Vagina (tissue), 2 donors: ENCODE measurements at places on chromosomes 4 and X.

GRCh38 chr4:3875466-3875865 lies 109.3 kb downstream of the ADRA2C start:
- no peak for DNase-seq

DNA sequence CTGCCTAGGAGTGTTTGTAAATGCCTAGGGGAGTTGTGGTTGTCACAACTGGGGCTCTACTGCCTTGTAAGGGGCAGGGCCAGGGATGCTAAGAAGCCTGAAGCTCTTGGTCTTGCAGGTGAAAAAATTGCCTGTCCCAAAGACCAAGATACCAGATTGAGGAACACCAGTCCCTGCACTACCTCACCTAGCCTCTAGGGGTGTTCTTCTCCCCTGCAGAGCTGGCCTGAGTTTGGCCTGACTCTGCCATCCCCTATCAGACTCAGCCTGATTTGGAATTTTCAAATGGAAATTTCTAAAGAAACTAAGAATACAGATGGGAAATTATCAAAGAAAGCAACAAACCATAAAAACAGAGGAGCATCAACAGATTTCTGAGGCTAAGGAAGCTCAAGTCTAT lies 90.4 kb downstream of the ZC4H2 start:
- no peak for DNase-seq

- DNase-seq: no peak
Measured at GRCh38 chr4:8409264-8410065, 31.1 kb downstream of the ACOX3 start.

GRCh38 chr4:138051157-138051556 lies 191.0 kb downstream of the SLC7A11 start:
- DNase-seq: no peak

DNA sequence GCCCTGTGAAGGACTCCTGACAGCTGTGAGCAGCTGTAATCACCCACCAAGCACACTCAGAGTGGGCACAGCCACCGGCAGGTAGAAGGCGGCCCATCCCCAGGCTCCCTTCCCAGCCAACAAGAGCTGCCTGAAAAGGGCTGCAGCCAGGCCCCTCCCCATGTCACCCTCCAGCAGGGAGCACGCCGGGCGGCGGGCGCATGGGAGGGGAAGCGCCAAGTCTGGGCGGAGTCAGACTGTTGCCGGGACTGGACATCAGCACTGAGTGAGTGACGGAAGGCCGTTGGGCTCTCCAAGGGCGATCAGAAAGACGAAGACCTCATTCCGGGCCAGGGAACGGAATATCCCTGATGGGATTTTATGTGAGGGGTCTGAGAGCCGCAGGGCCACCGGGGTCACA lies 82.1 kb downstream of the PPP2R2C start:
- no peak for DNase-seq

DNA sequence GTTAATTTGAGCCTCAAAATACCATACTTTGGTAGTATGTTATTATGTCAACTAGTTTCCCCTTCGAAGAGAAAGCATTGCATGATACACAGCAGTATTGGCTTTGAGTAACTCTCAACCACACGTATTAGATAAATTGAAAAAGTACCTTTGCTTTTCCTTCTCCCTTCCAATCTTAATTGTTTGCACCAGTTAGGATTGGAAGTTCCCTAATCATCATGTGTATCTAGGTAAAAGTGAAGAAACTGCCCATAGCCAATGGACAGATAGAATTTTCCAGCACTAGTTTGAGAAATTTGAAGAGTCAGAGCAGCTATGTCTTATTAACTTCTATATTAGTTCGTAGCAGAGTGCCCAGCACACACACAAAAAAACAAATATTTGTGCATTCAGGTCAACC lies 241.3 kb downstream of the COX7B2 start:
- no peak for DNase-seq

GRCh38 chr4:85548116-85548515 lies 73.2 kb downstream of the ARHGAP24 start:
- DNase-seq: no peak

DNA sequence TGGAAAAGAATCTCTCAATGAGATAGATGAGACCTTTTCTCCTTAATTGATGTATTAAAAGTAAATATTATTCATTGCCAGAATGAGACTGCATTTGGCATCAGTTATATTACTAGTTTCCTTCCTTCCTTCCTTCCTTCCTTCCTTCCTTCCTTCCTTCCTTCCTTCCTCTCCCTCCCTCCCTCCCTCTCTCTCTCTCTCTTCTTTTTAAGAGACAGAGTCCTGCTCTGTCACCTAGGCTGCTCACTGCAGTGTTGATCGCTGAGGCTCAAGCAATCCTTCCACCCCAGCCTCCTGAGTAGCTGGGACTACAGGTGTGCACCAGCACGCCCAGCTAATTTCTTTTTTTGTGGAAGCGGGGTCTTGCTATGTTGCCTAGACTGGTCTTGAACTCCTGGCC lies 50.4 kb upstream of the ARX start:
- no peak for DNase-seq

- DNase-seq: no peak
Measured at GRCh38 chr4:169174247-169174646, 96.5 kb downstream of the SH3RF1 start.

DNA sequence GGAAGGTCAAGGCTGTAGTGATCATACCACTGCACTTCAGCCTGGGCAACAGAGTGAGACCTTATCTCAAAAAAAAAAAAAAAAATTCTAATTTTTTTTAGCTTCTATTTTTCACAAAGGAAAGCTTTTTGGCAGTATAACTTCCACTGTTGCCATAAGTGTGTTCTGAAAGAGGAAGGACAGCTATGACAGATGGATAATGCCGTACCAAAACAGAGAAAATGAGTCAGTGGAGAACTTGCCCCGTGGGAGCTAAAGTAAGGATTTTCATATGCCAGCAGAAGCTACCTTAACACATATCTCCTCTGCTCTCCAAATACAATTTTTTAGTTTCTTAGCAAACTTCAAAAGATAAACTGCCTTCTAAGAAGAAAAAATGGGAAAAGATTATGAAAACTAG lies 43.7 kb downstream of the RPS3A start:
- no peak for DNase-seq

DNA sequence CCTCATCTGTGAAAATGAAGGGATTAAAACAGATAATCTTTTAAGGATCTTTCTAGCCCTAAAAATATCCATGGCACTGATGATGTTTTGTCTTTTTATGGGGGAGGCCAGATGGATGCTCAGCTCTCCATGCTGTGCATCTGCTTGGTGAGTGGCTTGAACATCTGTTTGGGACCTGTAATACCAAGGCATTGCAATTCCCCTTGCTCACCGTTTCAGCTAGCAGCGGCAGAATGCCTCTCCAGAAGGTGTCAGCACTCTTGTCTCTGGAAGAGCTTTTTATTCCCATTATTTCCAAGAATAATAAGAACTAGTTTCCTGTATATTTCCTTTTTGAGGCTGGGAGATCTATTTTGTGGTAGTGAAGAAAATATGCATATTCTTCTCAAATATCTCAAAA lies 151.9 kb upstream of the ANK2 start:
- DNase-seq: no peak

DNA sequence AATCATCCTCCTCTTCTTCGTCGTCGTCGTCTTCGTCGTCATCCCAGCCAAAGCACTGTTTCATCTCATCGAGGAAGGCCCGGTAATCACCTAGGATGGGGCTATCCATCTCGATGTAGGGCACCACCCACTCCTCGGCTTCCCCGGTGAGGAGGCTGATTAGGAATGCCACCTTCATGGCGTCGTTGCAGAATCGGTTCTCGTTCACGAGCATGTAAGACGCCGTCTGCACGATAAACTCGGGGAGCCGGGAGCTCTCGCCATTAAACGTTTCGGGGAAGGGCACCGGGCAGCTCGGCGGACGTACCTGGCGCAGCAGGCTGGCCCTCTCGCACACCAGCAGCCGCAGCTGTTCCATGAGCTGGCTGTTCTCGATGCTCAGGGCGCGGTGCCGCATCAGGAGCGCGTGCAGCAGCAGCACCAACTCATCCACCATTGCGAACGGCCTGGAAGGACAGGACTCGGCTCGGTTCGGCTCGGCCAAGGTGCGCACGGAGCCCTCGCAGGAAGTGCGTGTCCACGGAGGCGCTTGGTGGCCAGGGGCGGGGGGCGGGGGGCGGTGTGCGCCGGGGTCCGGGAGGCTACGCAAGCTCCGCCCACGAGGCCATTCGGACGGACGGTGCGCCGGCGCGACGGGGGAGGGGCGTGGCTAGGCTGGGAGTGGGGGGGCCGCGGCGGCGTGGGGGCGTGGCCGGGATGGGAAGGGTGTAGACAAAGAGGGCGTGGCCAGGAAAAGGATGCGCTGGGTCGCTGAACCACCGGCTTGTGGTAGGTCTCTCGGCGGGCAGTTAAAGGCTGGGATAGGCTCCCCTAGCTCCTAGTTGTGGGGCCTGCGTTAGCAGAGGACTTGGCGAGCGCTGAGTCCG lies at the start of gene LDOC1:
TSS of gene LDOC1 (minus strand) at position 544 of the 866 bp plus-strand sequence. CDS start at position 436, 108 bp downstream.
- no peak for DNase-seq

- DNase-seq: no peak
Measured at GRCh38 chrX:111129921-111130320, 33.9 kb downstream of the PAK3 start.

- no peak for DNase-seq
Measured at GRCh38 chr4:83180431-83180968, 66.0 kb upstream of the PLAC8 start.

DNA sequence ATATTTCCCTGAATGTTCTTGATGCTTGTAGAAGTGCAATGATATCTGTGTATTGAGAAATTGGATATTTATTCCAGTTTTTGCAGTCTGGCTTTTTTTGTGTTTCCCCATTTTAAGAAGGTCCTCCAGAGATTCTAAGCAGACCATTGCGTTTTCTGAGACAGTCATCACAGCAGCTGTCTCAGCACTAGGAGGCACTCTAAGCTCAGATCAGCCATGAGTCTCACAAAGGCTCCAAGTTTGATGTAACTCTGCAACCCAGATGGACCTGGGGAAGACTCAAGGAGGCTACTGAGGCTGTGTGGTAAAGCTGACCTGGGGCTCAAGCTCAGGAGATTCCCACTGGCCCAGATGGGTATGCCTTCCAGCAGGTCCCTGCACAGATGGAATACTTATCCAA lies 89.3 kb upstream of the CYLC1 start:
- DNase-seq: no peak

DNA sequence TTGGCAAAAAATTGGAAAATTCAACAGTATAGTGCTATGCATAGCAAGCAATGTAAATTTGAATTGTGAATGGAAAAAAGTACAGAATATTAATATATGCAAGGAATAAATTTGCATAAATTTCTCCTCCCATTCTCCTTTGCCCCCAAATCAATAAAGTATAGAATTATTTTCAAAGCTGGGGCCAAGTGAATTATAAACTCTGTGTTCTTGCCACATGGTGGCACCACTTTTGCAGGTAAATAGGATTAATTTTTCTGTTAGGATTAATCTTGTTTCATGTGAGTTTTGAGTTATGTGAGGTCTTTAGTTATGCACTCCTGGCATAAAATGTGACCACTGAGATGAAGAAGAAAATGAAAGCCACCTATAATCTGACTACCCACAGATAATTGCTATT lies 19.9 kb downstream of the COPS4 start:
- no peak for DNase-seq

- no peak for DNase-seq
Measured at GRCh38 chr4:552019-552418, 24.1 kb downstream of the TMEM271 start.

DNA sequence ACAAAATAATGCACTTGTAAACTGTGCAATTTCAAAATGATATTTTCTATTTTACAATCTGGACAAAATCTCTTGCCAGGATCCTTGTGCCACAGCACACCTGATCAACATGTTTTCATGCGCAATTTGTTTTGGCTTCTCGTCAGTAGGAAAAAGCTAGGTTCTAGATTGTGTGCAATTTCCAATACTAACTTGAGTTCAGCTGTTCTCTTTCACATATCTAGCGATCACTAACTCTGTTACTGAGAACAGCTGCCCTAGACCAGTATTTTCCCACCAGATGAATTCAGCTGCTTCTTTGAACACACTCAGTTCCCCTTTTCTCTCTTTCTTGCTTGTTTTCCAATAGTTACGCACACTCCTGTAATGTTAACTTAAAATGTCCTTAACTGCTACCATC lies 131.2 kb downstream of the MAGEB5 start:
- no peak for DNase-seq

DNA sequence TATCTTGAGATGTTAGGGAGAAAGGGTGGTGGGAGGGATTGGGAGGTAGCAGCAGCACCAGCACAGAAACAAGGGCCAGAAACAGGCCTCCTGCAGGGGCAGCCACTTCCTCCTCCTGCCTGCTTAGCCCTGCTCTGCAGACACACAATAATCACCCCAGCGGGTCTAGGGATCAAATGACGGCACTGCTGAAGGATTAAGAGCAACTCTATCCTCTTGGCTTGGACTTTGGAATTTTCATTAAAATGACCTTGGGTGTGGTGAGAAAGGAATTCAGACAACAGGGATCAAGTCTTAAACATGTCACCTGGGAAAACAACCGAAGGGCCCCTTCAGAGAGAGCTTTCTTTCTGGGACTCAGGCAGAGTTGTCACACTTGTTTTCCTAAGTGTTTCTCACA lies 353.4 kb downstream of the SPRY1 start:
- no peak for DNase-seq

DNA sequence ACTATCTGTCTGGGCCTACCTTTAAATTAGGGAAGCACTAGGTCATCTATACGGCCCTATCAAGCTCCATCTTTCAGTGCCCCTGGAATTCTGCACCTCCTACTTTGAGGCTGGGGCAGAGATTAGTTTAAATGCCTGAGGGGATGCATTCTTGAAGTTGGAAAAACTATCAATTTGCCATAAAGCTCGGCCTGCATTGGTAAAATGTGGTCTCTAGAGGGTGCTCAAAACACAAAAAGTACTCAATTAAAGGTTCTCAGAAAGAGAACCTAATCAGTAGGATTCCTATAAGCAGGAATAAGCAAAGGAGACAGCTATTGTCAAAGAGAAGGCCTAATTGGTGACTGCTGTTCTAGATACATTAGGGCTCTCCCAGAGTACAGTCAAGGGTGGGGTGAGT lies 111.7 kb downstream of the AMER1 start:
- no peak for DNase-seq

GRCh38 chr4:110309675-110310074 lies 111.3 kb upstream of the ELOVL6 start:
- no peak for DNase-seq

DNA sequence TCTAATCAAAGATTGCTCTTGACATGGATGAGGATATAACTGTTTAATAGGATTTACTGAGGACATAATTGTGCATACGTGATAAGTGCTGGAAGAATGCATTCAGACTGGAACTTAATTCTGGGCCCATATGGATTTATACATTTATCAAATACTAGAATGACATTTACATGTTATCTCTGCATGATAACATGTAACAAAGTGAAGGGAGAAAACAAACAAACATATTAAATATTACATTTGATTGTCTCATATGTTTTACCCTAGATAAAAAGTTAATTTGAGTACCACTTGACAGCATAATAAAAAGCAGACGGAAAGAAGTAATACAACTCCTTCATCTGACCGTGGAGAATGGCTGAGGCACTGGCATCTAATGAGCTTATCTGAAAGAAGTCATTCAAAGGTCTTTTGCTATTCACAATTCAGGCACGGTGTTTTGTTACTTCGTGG lies 297.8 kb downstream of the PPP3CA start:
- no peak for DNase-seq

DNA sequence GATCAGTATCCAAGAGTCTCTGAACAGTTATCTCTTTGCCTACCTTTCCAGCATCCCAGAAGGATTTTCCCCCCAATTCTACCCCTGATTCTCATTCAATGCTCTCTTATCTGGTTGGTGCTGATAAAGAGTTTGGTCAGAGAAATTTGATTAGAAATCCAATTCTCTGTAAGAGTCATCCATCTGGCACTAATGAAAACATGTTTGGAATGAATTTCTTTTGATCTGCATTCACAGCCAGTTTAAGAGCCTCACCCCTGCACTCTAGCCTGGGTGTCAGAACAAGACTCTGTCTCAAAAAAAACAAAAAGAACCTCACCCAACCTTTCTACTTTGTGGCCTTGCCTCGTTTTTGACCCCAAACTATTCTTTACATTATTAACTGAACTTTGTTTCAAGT lies 122.1 kb downstream of the MANBA start:
- no peak for DNase-seq
